ENCODE measurements at places on chromosomes 12 and 14.
A peak's percentile ranks its signal among the peaks of the same experiment; 100 is the strongest.

DNA sequence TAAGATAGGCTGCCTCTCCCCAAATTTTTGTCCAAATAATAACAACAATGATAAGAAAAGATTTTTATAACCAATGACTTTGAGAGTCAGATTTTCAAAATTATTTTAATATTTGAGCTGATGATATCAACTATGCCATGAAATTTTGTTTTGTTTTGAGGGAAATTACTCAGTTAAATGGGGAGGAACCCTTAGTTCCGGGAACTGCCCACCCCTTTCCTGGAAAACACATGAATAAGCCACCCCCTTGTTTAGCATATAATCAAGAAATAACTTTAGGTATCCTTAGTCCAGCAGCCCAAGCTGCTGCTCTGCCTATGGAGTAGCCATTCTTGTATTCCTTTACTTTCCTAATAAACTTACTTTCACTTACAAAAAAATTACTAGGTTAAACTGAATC is 61.4 kb downstream of the HMGA2 start:
- DNase-seq, result no peak

GRCh38 chr14:101022121-101022520 is 118.6 kb upstream of the RTL1 start:
- DNase-seq, result no peak

DNA sequence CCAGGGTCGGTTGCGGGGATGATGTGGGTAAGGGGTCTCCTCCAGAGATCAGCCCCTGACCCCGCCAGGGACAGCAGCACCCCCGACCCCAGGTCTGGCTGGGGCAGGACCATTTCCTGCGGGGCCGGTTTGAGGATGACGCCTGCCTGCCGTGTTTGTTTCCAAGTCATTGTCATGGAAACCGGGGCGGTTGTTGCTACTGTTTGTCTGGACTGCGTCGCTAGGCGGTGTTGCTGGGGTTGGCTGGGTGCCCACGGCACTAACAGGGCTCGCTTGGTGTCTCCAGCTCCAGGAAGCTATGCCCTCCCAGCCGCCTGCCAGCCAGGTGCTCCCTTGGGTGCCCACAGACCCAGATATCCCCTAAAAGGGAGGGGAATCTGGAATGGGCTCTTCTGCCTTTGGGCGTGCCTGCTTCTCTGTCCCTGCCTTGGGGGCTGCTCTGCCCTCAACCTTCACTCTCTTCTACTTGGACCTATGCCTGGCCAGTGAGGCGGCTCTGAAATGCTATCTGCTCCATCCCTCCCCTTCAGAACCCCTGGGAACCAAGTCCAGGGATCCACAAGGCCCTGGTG is 4.7 kb upstream of the CRIP1 start:
- DNase-seq, result peak; percentile 84

- no peak for DNase-seq
Measured at GRCh38 chr12:82430541-82431145, 72.3 kb downstream of the METTL25 start.

DNA sequence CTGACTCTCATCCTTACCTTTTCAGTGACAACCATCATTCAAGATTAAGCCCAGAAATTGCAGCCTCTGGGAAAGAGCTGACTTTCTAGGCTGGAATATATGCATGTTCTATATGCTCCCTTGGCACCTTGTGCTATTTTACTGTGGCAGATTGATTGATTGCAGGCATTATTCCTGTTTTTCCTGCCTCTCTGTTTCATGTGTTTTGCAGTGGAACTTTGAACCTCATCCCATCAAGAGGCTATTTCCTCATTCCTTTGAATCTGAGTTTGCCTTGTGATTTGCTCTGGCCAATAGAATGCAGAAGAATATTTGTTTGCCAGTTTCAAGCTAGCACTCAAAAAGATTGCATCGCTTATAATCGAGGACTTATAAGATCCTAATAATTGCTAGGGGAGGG is 174.8 kb upstream of the DCN start:
- no peak for DNase-seq

- DNase-seq, result no peak
Measured at GRCh38 chr12:18045446-18045992, 44.5 kb downstream of the RERGL start.

DNA sequence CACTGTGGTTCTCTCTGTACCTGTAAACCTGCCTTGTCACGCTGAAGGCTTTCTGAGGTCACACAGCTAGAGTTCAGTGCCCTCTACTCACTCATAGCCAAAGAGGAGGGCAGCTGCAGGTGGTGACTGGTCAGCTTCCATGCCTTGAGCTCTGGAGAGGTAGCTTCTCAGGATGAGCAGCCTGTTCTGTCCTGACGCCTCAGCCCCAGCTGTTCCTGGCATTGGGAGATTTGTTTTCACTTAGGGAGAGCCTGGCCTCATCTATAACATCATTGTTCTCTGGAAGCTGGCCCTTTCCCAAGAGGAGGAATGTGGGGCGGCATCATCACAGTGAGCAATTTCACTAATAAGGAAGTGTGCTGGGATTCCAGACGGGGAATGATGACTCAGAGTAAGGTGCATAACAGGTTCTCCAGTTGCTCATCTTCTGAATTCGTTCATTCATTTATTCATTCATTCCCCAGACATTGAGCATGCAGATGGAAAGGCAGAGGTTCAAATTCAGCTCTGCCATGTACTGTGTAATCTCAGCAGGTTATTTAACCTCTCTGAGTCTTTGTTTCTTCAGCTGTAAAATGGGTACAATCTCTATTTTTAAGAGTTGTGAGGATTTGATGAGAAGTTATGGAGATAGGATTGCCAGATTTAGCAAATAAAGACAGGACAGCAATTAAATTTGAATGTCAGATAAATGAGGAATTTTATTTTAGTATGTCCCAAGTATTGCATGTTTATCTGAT is 255.8 kb upstream of the CRY1 start:
- DNase-seq, result peak; percentile 80

DNA sequence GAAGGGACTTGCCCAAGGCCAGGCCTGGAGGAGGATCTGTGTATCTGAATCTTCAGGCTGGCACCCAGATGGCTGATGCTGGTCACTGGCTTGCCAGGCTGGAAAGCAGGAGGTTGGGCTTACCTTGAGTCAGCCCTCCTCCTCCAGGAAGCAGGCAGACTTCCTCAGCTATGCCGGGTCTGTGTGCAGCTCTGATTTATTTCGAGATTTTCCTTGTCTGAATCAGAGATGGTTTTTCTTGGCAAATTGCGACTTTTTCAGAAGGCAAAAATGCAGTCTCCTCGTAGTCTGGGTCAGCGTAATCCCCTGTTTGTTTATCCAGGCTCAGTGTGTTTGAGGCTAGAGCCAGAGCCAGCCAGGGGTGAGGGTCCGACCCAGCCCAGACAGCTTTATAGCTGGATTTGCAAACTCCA is 48.9 kb downstream of the SMOC1 start:
- DNase-seq, result peak; percentile 41

DNA sequence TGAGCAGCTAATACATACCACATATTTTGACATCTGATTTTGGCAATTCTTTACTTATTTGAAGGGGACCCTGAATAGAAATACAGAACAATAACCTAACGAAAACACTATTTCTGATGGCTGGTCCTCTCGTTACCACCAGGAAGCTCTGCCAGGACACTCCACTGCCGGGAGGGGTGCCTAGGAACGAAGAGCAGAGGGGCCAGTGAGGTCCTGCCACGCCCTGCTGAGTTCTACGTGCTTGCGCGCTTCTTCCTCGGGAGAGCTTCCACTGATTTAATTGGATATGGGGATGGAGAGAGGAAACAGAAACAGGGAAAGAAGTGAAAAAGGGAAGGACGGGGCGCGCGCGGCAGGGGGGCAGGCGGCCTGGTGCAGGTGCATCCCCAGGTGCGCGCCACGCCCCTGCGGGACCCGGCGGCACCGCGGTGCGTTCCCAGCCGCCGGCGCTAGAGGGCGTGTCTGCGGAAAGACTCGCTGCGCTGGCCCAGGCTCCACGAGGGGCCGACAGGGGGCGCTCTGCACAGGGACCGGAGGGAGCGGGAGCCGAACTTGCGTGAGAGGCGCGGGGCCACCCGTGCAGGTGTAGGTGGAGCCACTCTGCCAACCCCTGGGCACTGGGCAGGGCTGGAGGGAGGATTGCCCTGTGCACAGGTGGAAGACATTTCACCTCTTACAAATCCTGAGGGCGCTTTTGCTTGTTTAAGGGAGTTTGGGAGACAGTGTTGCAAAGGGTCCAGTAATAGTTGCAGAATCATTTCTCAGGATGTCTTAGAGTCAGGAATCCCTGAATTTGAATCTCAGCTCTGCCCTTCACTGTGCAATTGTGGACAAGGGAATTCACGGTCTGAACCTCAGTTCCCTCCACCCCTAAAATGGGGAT is 986.3 kb upstream of the TMEM132C start:
- no peak for DNase-seq

- no peak for DNase-seq
Measured at GRCh38 chr12:108820707-108821406, 36.5 kb downstream of the SSH1 start.

DNA sequence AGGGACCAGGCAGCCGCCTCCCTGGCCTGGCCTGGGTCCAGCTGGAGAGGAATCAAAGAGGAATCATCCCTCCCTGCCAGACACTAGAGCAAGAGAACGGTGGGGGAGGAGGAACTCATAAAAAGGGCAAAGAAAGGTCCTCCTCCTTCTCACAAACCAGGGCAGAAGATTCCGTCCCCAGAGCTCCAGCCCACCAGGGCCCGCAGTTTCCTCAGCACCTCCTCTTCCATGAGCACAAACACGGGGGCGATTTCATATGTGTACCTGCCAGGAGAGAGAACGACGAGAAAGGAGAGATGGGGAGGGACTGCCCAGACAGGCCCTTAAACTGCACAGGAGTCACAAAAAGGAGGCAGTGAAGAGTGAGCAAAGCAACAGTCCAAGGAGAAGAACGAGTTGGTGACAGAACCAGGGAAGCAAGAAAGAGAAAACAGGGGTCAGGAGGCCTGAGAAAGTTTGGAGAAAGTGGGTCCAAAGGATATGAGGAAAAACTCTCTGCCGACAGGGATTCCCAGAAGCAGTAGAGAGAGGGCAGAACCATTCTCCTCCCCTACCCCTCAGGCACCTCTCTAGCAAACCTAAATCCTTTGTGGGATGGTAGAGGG is 8.7 kb upstream of the ZNF740 start:
- no peak for DNase-seq

DNA sequence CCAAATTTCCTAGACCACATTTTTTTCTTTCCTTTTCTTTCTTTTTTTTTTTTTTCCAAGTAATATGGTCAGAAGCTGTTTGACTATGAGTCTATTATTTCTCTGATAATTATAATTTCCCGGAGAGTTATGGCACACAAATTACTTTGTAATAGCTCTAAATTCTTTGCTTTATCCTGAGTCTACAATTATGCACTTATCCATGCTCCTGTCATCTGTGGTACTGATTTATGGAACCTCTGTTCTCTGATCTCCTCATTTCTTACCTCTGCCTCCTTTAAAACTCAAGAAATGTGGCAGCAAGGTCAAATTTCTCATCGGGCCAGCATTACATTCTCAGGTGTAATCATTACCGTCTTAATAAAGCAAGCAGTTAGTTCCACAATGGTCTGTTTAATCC is 282.1 kb downstream of the PAWR start:
- DNase-seq, result no peak

GRCh38 chr14:34344318-34344717 is 117.7 kb downstream of the SPTSSA start:
- no peak for DNase-seq

DNA sequence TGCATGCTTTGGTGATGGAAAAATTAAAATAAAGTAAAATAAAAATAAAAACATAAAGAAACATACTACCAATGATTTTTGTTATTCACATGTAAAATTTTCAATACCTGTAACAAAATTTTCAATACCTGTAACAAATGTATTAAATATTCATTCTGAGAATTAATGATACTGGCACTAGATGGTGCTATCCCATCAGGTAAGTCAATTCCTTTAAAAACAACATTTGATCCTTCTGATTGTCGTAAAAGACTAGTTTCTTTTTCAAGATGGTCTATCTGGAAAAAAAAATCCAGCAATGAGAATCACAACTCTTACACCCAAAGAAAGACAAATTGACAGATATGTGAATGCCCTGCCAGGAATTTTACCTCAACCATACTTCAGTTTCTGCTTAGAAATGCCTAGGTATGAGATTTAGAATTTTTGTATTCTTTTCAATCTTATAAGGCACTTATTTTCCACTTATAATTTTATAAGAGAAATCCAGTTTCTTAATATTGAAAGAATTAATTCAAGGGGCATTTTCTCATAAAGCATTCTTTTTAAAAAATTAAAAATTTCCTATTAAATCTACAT is 30.7 kb downstream of the CEP290 start:
- DNase-seq, result no peak

DNA sequence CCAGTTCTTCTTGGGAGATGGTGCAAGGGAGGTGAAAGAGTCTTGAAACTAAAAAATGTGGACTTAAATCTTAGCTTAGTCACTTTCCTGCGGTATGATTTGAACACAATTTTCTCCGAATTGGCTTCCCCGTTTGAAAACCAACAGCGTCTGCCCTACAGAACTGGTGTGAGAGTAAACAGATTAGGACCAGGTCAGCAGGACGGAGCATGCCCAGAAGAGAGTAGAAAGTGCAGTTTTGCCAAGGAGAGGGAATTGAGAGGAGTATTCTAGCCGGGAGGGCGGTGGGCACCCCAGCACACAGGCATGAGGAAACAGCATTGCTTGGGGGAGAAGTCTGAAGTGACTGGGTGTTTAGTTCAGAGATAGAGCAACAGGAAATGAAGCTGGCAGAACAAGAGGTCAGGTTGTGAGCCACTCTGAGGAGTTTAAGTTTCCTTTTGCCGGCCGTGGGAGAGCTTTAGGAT is 927.1 kb downstream of the VRK1 start:
- no peak for DNase-seq

- DNase-seq, result no peak
Measured at GRCh38 chr14:102200690-102201352, 61.1 kb downstream of the WDR20 start.

DNA sequence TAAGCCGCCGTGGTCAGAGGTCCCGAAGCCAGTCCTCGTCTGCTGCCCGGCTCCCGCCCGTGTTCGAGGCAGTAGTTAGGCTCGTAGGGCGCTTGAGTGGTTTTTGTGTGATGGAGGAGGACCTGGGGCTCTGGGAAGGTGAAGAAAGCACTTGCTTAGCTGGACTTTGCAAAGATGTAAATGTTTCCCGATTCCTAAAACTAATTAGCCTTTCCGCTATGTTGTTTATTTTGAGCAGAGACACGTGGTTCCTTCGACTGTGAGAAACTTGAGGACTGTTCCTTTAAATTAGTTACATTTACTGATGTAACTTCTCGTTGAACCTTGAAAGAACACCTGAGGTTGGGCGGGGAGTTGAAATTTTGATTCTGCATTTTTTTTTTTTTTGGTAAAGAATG is 33.9 kb downstream of the MIA2 start:
- DNase-seq, result no peak

DNA sequence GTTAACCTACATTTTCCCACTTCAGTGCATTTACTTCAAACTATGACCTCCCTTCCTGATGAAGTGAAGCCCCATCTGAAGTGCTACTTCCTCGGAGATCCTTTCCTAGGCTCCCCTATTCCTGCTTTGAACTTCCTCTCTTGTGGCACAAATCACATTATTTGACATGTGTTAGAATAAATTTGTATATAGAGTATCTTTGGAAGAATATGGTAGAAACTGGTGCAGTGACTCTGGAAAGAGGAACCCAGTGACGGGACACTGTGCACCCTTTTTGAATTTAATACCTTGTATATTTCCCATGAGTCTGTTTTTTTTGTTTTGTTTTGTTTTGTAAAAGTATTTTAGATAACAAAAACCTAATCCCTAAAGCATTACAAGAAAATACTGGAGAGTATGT is 66.4 kb upstream of the SRSF5 start:
- DNase-seq, result no peak

- no peak for DNase-seq
Measured at GRCh38 chr12:107948391-107948945, 174.0 kb downstream of the ASCL4 start.

GRCh38 chr12:27305673-27306456 is 26.8 kb upstream of the BMAL2 start:
- DNase-seq, result no peak

GRCh38 chr14:87492561-87492960 is 500.4 kb downstream of the GALC start:
- DNase-seq, result peak; percentile 6

Measured in skeletal muscle cell (primary cell).